ENCODE measurements at places on chromosomes 5 and 9.

DNA sequence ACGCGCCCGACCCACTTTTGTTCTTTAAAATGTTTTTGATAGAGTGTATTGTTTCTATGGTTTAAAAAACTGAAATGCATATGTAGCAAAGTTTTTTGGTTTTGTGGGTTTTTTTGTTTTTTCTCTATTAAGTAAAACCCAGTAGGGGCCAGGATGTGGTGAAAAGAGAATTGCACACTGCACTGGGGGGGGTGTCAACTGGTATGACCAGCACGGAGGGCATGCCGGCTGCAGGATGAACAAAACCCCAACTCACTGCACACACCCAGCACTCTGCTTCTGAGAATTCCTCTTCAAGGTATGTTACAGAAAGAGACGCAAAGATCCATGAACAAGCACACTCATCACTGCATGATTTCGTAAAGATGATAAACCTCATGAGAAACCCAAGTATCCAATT lies 75.0 kb downstream of the STK10 start:
- ATAC-seq, result no peak

DNA sequence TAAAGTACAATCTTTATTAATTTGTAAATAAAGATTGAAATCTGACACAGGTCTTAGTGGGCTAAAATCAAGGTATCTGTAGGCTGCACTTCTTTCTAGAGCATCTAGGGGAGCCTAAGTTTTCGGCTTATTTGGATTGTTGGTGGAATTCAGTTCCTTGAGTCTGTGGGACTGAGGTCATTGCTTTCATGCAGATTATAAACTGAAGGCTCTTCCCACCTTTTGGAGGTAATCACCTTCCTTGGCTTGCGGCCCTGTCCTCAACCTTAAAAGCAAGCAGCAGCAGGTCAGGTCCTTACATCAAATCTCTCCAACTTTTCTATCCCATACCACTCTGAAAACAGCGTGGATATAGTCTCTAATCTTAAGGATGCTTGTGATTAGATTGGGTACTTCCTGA lies 25.9 kb downstream of the MAT2B start:
- no peak for ATAC-seq

GRCh38 chr9:122005597-122005996 lies 87.5 kb downstream of the TTLL11 start:
- ATAC-seq, result peak; percentile 99

- no peak for ATAC-seq
Measured at GRCh38 chr5:162817364-162817763, 620.0 kb upstream of the CCNG1 start.

GRCh38 chr5:169710675-169711074 lies 73.6 kb downstream of the DOCK2 start:
- ATAC-seq, result no peak

GRCh38 chr9:129230302-129230701 lies 52.2 kb upstream of the IER5L start:
- ATAC-seq, result no peak

DNA sequence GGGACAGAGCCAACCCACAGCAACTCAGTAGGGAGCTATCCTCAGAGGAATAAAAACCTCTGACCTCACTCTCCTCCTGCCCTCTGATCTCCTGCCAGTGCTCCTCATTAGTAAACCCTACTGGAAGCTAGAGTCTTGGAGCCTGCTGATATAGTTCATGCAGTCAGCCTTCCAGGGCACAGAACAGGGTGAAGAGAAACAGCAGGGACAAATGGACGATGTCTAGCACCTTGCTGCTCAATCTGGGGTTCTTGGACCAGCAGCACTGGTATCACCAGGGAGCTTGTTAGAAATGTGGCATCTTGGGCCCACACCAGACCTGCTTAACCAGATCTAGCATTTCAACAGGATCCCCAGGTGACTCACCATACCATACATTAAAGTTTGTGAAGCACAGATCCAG lies 5.5 kb upstream of the GALNT12 start:
- ATAC-seq, result no peak

DNA sequence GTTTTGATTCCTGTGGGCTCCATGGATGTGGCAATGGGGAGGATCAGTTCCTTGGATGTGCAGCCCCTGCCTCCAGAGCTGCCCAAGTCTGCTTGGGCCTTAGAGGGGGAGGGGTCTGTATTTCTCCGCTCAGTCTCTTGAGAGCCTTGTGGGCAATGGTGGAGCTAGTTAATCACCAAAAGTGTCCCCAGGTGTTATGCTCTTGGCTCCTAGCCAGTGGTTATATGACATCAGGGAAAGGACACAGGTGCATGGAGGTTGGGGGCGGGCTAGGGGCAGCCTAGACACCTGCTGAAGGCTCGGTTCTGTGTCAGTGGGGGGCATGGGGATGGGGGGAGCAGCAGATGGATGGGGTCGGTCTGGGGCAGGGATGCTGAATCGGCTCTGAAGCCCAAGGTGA lies 12.4 kb upstream of the ARAP3 start:
- ATAC-seq, result no peak

GRCh38 chr9:3413984-3414383 lies 111.8 kb downstream of the RFX3 start:
- ATAC-seq, result no peak

DNA sequence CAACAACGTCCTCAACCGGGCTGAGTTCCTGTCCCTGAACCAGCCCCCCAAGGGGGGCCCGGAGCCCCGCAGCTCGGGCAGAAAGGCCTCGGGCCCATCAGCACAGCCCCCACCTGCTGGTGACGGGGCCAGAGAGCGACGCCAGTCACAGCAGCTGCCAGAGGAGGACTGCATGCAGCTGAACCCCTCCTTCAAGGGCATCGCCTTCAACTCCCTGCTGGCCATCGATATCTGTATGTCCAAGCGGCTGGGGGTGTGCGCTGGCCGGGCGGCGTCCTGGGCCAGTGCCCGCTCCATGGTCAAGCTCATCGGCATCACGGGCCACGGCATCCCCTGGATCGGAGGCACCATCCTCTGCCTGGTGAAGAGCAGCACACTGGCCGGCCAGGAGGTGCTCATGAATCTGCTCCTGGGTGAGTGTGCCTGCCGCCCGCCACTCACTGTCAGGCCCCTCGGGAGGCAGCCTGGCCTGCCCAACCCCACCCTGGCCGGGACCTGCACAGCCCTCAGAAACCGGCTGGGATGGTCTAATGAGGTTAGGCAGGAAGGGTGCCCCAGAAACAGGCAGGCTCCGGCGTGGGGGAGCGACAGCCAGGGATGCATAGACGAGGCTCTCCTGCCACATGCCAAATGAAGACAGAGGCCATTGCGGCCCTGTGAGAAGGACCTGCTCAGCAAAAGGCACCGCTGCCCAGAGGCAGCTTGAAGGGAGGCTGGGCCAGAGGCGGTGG lies 678 bp downstream of the PLPP7 start:
- ATAC-seq, result peak; percentile 63

- peak; percentile 96 for ATAC-seq
Measured at GRCh38 chr5:150272531-150272930, 17.0 kb downstream of the CAMK2A start.

- ATAC-seq, result no peak
Measured at GRCh38 chr9:133112663-133113026, 8.4 kb downstream of the RALGDS start.

GRCh38 chr9:80811656-80812055 lies 877.7 kb downstream of the TLE1 start:
- ATAC-seq, result no peak

DNA sequence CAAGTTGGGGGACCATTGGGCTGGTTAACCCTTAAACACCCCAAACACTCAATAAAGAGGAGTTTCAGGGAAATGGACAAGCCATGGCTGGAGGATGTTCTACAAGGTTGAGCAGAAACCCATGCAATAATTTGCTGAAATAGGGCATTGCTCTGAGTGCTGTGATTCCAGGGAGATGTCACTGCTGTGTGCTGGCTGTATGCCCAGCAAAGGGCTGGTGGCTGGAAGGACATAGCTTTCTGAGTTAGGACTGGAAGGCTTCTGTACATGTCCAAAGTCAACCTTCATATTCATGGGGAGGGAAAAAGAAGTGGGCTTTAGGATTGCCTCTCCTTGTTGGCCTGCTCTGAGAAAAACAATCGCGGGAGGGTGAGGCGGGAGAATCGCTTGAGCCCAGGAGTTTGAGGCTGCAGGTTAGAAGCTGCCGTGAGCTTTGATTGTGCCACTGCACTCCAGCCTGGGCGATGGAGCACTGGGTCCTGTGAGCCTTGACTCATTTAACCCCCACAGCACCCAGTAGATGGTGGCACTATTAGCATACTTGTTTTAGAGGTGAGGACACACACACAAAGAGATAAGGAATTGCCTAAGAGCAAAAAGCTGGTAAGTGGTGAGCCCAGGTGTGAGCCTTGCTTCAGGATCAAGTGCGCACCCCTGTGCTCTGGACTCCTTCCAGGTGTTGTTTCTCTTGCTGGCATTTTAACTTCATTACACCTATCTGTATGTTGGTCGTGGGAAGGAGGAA lies 20.4 kb downstream of the IL12B start:
- ATAC-seq, result no peak

- no peak for ATAC-seq
Measured at GRCh38 chr5:178336889-178337288, 104.3 kb upstream of the PHYKPL start.

GRCh38 chr9:124297915-124298645 lies 40.3 kb downstream of the NEK6 start:
- peak; percentile 20 for ATAC-seq

- no peak for ATAC-seq
Measured at GRCh38 chr5:154313360-154314017, 123.0 kb downstream of the GALNT10 start.

DNA sequence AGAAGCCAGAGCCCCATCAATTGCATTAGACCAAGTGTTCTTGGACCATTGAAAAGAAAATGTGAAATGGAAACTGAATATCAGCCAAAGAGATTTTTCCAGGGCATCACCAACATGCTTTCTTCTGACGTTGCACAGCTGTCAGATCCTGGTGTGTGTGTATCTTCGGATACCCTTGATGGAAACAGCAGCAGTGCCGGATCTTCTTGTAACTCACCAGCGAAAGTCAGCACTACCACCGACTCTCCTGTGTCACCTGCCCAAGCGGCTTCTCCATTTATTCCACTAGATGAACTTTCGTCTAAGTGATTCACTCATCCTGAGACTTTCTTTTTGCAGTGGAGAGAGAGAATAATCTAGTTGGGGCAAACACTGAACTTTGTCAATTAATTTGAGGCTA lies 75.7 kb downstream of the PIP5K1B start:
- no peak for ATAC-seq

DNA sequence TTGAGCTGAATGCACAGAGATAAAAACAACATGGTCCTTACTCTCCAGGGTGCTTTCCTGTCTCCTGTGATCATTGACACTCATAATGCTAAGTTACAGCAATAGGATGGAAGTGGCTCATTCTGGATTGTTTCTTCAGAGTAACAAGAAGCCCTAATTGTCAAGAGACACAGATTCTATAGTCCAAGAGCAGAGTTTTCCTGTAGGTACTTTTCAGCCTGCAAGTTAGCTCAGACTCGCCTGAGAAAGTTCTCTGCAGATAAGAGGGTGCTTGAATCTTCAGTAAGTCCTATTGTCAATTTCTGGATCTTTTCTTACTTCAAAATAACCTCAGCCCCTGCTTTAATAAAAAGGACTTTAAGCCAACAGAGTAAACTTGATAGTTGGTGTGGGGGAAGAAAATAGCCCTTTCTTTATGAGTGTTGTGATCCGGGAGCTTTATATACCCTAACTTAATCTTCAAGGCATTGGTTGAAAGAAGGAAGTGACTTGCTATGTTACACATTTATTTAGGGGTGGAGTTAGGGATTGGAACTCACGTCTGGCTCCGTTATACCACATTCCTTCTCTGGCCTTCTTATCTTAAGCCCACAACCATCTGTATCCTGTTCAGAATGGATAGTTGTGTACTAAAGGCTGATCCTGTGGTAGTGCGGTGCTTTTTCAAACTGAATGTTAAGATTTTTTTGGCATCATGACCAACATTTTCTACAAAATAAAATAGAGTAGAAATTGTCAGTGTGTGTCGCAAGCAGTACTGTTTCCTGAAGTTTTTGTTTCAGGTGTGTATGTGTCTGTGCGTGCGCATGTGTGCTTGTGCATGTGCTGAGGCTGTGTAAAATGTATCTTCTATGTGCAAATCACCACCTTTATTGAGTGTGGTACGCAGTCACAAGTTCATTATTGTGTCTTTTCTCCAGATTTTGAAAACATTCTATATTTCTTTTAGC lies 173.9 kb downstream of the WDR70 start:
- no peak for ATAC-seq

GRCh38 chr9:468766-469426 lies 254.2 kb downstream of the DOCK8 start:
- no peak for ATAC-seq

- ATAC-seq, result no peak
Measured at GRCh38 chr9:1604942-1605560, 410.1 kb upstream of the SMARCA2 start.

GRCh38 chr9:132003896-132004295 lies 75.8 kb downstream of the MED27 start:
- ATAC-seq, result no peak

Measured in SK-N-SH treated with all-trans-retinoic acid at 6 μM for 48 hours (cell line).